ENCODE measurements at places on chromosomes 1 and 21. TPM values are rescaled to one million over a fixed set of nuclear protein-coding genes. Genes with fewer than 3 reads are reported as not detected.

The DMBX1 gene
- not detected for polyA plus RNA-seq

GRCh38 chr1:62724430-62724829, 36.2 kb upstream of the DOCK7 start:
- DNase-seq: no peak

GRCh38 chr21:28767523-28767922, 225.2 kb downstream of the LTN1 start:
- no peak for DNase-seq

DNA sequence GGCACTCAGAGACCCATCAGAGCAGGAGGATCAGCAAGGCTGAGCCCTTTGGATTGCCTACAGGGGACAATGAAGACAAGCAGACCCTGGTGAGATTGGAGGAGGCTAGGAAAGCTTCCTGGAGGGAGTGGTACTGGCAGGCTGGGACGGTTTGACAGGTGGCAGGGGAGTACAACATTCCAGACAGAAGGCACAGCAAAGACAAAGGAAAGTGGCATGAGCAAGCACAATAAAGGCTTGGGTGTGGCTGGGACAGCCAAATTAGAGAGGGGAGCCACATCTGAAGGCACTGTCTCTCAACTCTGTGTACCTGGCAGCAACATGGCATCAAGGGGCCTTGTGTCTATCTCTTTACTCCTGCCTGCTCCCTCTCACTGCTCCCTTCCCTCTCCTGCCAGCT, 38.2 kb downstream of the DMAP1 start:
- DNase-seq: no peak

DNA sequence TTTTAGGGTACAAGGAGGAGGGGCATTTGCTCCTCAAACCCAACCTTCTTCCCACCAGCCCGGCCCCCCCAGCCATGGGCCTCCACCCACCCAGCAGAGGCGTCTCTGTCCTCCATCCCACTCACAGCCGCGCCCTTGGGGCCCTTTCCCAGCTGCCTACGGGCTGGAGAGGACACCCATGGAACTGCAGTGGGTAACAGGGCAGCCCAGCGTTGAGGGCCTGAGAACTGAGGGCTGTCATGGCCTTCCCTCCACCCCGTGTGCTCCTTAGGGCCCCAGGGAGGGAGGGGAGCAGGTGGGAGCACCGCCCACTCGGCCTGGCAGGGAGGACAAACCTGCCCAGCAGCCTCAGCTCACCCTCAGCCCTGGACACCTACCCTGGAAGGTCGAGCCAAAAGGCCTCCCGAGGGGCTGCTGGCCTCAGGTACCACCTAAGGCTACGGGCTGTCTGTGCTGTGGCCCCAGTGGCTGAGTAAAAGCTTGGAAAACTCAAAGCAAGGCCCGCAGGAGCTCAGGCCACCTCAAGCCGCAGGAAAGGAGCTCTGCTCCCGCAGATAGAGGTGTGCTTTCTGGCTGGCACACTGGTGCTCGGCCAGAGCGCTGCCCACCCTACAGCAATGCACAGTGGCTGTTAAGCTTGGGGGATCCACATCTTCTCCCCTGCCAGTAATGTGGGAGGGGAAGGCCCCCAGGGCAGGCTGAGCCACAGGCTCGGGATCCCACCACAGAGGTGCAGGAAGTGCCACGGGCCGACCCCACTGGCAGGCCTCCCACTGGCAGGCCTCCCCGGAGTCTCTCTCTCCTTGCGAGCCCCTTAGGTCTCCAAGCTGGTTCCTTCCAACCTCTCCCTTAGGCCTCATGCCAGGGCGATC, 2.2 kb upstream of the ARHGEF16 start:
- no peak for DNase-seq

The A3GALT2 gene
- not detected for polyA plus RNA-seq

The RNU1-1 gene
- not detected for polyA plus RNA-seq

DNA sequence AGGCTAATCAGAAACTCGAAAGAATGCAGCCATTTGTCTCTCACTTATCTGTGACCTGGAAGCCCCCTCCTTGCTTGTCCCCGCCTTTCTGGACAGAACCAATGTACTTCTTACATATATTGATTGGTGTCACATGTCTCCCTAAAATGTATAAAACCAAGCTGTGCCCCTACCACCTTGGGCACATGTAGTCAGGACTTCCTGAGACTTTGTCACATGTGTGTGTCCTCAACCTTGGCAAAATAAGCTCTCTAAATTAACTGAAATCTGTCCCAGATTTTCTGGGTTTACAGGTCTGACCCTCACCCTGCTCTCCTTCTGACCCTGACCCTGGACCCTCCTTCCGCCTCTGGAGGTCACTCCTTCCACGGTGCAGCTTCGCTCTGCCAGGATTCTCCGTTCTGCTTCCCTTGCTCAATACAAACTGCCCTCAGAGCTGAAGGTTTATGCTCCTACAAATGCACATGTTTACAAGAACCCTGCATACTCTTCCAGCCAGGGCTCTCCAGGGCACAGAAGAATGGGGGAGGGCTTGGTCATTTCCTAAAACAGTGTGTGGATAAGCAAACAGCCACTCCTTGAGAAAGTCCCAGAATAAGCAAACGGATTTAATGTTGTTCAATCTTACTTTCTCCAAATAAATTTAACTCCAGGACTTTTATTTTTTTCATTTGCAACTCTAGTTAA, 160.5 kb downstream of the ACTL8 start:
- no peak for DNase-seq

The CD101 gene
- 1.5 TPM for polyA plus RNA-seq

GRCh38 chr1:173415490-173415889, 61.6 kb upstream of the PRDX6 start:
- no peak for DNase-seq

The BRINP3 gene
- polyA plus RNA-seq: 4.1 TPM

- DNase-seq: no peak
These were observed 100.4 kb downstream of the PSMG1 start for GRCh38 chr21:39082656-39083376.

The C1orf116 gene
- 20.2 TPM for polyA plus RNA-seq

The FLG2 gene
- 0.07 TPM for polyA plus RNA-seq

The OR2L3 gene
- polyA plus RNA-seq: not detected

DNA sequence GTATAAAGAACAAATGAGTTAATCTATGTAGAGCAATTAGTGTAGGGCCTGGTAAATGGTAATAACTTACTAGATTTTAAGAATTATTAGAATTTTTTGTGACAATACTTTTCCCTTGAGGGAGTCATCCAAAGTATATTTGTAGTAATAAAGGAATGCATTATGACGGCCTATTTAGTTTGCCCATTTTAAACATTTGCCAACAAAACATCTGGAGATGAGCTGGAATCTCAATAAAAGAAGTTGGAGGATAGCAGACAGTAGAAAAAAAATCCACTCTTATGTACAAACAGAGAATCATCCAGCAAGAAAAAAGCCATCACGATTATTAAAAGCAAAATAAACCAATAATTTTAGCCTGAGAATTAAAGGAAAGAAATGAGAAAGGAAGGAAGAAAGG, 567.3 kb upstream of the ADAMTS5 start:
- DNase-seq: no peak

- DNase-seq: no peak
These were observed 51.4 kb upstream of the C8B start for GRCh38 chr1:57017200-57017599.

The OR2L8 gene
- polyA plus RNA-seq: not detected
